HS-27A (cell line): ENCODE measurements at places on chromosomes 4 and X.

GRCh38 chrX:44244008-44244407 lies 99.5 kb downstream of the EFHC2 start:
- DNase-seq = no peak

- DNase-seq = no peak
Observed at GRCh38 chr4:32864713-32865351, 2144.7 kb downstream of the PCDH7 start.

GRCh38 chr4:38024206-38024509 lies 64.0 kb downstream of the PTTG2 start:
- DNase-seq = no peak

DNA sequence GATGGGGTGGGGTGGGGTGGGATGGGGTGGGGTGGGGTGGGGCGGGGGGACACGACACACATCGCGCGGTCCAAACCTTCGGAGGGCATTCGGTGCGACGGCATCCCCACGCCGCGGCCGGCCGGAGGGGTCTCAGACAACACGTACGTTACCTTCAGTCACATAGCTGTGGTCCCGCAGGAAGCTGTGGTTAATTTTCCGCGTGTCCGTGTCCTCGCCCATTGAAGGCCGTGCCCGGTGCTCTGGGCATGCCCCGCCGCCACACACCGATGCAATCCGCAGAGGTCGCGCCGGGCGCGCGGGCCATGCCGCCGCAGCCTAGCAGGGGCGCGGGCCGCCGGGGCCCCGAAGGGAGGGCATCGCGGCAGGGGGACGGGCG lies 417 bp downstream of the PPP2R2C start:
- no peak for DNase-seq

GRCh38 chr4:161573836-161574235 lies 590.0 kb downstream of the FSTL5 start:
- no peak for DNase-seq

DNA sequence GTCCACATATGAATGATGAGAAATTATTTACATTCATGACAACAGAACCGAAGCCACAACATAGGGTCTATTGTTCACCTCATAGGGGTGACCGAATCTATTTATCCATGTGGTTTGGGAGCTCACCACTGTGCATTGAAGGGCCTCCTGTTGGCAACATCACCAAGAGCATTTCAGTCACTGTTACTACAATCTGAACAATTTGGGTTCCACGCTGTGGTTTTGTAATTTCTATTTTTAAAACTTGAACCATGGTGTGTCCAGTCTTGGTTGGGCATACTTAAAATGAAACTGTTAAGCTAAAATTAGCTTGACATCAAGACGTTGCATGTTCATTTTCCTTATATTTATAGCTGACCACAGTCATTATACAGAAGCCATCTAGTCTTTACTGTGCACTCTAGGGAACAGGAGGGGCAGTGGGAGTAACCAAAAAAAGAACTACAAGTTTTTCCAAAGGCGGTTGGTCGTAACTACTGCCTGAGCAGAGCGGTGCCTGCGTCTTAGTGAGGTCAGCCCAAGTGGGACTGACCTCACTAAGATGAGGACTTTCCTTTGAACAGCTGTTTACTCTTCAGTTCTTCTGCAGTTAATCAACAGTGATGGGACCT lies 192.1 kb downstream of the SPRY1 start:
- no peak for DNase-seq

DNA sequence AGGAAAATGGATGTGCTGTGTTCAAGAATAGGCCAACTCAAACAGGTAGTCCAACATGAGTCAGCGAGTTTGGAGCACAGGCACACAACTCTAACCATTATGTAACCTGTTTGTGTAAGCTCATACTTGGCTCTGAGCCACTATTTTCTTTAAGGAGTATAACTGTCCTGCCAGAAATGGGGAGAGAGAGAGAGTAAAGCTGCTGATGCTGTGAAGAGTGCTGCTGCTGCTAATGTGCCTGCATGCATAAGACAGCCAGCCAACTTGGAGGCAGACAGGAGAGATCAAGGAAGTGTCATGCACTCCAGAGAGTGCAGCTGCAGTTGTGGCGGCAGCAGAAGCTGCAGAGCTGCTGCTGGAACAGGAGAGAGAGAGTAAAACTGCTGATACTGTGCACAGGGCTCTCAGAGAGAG lies 11.7 kb upstream of the STATH start:
- DNase-seq = no peak

- peak; percentile 31 for DNase-seq
Observed at GRCh38 chrX:40864972-40865371, 129.6 kb upstream of the MED14 start.

GRCh38 chr4:186018784-186019183 lies 50.2 kb upstream of the TLR3 start:
- DNase-seq = no peak

DNA sequence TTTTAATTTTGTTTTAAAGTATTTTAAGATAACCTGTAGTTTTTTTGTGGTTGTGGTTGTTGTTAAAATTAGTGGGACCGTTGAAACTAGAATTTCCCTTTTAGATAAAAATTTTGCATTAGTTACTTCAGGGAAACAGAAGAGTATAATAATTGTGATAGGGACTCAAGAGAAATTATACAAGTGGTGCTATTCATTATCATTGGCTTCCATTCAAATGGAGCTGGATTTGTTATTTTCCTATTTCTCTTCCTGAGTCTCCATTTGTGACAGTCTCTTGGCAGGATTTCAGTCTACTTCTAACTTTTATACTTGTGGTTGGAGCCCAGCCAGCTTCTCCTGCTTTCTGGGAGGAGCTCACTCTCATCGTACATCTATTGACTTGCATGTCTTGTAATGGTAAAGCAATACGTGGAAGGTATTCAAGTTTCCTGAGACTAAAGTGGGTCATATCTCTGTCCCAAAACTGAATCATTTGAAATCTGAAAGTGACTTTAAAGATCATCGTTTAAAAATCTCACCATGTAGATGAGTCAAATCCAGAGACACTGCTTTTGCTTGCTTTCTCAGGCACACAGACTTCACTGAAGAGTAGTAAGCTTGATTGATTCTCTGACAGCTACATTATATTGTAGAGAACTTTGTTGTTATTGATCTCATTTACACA lies 155.8 kb downstream of the RPA4 start:
- DNase-seq = no peak

DNA sequence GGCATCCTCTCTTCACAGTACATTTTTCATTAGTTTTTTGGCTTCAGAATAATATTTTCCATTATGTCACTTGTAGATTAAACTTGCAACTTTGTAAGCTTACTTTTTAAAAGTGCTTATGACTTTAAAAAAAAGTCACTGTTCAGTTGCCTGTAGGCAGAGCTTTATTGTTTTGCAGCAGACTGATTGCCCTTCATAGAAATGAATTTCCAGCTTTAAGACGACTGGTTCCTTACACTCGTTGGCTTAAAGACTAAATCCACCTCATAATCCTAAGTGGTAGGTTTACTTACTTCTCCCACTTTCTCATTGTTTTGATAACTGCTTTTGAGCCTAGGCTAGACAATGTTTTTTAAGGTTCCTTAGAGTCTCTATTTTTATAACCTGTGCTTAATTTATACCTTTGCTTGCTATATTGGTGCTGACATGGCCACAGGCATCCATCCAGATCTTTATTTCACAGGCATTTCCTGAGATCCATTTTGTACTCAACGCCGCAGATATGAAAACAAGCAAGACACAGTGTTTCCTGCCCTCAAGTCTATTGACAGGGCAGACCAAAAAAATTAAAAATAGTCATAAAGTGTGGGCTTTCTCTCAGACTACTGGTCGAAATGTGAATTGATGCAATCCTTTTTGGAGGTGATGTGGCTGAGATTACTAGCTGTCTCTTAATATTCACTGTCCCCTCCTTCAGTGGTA lies 12.6 kb upstream of the IL13RA2 start:
- DNase-seq = no peak

DNA sequence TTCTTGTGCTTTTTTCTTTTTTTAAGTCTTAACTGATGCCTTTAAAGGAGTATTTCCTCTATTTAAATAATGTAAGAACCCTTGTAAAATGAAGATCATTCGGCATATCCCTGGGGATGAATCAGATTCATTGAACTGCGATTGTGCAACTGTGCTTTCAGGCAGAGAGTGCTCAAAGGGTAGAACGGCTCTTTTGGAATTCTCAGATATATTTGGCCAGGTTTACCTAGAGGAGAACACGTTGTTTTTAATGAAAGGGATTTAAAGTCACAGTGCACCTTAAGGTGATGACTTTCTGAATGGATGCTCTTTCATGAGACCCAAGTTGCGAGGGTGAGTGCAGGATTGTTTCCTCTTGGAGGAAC lies 51.6 kb upstream of the ELOVL6 start:
- DNase-seq = no peak

- no peak for DNase-seq
Observed at GRCh38 chr4:100985576-100985975, 361.8 kb downstream of the PPP3CA start.

DNA sequence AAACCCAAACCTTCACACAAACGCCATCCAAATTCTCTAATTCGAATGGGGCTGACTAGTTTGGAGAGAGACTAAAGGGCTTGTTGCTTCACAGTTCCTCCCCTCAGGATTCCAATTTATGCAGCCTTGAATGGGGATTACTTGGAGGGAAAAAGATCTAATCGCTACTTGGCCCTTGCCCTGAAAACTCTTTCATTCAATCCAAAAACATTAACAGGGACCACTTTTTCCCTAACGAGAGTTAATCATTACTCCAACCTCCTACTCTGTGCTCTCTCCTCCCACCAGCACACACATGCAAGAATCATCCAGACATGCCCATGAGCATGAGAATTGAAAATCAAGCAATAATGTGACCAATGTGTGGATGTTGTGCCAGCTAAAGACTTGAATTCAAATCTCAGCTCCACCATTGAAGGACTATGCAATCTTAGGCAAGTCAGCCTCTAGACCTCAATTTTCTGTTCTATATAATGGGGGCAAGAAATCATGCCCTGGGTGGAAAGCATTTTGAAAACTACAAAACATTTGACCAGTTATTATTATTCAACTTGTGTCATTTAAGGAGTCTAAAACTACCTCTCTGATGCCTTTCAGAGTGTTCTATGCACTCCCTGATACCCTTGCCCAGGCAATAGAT lies 34.3 kb upstream of the GPC3 start:
- DNase-seq = no peak

DNA sequence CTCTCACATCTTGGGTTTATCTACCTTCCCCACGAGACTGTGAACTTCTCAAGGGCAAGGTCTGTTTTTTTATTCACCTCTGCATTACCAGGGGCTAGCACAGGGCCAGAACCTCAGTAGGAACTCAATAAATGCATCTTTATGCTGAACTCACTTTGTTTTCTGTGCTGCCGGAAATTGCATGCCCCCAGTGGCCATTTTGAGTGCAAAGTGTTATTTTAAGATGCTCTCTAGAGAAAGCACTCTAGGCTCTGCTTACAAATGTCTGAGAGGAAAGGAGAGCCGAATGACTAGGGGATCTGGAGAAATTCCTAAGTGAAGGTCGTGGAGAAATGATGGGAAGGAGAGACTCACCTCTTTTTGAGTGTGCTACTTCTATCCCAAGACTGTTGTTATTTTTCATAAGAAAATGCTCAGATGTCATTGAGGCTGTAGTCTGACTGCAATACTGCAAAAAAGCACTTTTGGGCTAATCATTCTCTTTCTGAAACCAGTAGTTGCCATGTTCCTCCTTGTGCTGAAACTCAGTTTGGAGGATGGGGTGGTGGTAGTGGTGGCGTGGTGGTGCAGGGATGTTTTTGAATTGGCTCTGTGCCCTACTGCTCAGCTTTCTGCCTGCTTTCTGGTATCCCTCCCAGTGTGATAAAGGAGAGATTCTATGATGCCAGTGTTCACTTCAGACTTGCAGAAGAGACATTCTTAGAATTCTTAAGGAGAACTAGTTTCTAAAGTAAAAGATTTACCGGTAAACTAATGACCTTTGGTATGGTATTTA lies 41.3 kb downstream of the DOCK11 start:
- DNase-seq = no peak

- DNase-seq = no peak
Observed at GRCh38 chrX:77953302-77953701, 16.1 kb downstream of the PGAM4 start.

DNA sequence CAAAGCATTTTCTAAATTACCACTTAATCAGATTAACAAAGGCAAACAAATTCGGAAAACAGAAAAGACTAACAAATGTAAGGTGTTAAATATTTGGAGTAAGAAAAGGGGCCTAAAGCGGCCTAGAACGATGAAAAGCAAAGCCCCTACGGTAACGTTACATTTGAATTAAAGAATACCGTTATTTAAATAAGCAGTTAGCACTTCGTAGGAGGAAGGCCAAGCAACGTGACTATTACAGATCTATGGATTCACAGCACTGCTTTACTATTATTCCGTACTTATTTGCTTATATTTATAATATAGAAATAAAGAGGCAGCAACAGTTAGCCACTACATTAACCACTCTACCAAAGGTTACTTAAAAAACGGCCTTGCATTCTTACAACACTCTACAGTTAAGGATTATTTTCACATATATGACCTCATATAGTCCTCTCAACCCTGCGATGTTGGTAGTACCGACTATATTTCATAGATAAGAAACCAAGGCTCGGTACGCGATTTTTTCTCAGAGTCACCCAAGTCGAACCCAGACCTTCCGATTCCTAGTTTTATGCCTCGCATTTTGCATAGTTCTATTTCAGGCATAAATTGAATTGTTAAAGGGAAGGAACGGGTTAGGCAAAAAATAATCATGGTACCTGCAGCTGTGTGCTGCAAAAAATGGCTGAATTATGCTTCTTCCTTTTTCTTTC lies 2.9 kb downstream of the KLHL15 start:
- DNase-seq = no peak

- no peak for DNase-seq
Observed at GRCh38 chrX:30957753-30958152, 68.7 kb upstream of the TAB3 start.
